Caco-2 (cell line): ENCODE measurements at places on chromosomes 1 and 21.
A peak's percentile ranks its signal among the peaks of the same experiment; 100 is the strongest.

- no peak for DNase-seq
Observed at GRCh38 chr21:37525810-37526209, 159.2 kb downstream of the DYRK1A start.

DNA sequence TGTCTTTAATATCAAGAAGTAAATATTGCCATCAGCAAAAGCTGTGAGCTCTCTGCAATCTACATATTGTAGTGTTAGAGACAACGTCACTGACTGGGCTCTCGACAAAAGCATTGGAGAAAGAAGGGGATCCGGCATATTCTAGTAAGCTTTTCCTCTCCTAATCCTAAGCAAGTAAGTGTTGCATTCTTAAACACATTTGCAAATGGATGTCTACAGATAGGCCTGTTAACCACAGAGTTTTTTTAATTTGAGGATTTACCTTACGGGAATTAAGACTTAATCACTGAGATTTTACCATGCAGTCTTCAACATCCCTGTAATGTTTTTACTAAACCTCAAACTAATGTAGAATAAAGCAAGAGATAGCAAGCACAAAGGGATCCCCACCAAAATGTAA, 426.5 kb upstream of the CAMK1G start:
- DNase-seq, result no peak

GRCh38 chr1:221394011-221394544, 347.8 kb downstream of the DUSP10 start:
- DNase-seq, result no peak

- no peak for DNase-seq
Observed at GRCh38 chr1:217403026-217403720, 227.7 kb downstream of the GPATCH2 start.

DNA sequence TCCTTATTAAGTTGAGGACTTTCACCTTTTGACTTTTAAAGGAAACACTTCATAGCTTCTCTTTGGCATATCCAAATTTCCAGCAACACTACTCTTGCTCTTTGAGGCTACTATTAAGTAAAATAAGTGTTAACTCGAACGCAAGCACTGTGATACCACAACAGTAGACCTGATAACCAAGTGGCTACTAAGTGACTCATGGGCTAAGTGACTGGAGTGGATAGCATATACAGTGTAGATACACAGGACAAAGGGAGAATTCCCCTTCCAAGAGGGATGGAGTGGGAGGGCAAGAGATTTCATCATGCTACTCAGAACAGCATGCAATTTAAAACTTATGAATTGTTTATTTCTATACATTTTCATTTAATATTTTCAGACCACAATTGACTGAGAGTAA, 9.8 kb upstream of the KCNA3 start:
- no peak for DNase-seq

GRCh38 chr1:66494482-66494881, 39.5 kb upstream of the SGIP1 start:
- DNase-seq, result no peak

DNA sequence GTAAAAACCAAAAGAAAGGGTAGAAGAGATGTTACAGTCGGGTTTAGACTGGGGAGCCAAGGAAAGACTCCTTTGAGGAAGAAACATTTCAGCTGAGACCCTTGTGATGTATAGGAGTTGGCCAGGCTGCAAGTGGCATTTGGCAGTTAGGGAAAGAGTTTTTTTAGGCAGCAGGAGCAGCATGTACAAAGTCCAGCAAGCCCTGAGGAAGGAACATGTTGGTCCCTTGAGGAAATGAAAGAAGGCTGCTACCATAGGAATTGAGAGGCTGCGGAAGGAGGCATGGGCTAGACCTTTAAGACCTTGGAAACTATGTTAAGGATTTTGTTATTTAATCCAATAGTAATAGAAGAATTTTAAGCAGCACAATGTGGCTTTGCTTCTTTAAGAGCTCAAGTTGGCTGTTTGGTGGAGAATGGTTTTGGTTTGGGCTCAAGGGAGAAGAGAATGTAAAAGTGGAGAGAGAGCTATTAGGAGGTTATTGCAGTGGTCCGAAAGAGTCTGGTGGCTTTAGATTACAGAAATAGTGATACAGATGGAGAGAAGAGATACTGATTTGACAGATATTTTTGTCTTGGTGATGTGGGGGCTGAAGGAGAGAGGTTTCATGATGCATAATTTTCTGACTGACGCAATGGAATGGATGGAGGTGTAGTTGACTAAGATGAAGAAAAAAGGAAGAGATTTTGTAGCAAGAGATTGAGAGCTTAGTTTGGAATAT, 26.6 kb downstream of the SMAP2 start:
- no peak for DNase-seq

DNA sequence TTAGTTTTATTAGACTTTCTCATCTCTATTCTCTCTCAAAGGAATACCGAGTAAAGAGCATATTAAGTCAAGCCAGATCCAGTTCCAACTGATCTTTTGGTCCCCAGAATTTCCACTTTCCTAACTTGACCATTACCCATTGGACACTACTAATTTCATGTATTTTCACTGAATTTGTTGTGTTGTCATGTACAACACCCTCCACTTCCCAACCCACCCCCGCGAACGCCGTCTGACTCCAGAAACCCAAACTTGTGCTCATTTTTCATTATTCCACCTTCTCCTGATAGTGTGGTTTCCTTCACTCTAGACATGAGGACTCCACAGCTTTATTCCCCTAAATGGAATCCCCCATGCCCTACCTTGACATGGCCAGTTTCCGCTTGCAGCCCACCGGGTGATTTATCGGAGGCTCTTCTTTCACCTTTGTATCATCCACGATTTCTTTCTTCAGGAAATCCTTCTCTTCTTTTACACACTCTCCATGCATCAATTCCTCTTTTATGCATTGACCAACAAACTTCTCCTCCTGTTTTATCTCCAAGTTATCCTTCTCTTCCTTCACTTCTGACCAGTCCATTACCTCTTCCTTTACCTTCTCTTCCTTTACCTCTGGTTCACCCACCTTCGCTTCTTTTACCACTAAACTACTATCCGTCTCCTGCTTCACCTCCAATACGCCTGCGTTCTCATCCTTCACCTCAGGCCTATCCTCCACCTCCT, 805 bp downstream of the ZNHIT6 start:
- no peak for DNase-seq

DNA sequence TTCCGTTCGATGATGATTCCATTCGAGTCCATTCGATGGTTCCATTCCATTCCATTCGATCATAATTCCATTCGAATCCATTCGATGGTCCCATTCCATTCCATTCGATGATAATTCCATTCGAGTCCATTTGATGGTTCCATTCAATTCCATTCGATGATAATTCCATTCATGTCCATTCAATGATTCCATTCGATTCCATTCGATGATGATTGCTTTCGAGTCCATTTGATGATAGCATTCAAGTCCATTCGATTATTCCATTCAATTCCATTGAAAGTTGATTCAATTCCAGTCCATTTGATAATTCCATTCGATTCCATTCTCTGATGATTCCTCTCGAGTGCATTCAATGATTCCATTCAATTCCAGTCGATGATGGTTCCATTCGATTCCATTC, 3895.3 kb downstream of the SRGAP2C start:
- DNase-seq, result no peak

DNA sequence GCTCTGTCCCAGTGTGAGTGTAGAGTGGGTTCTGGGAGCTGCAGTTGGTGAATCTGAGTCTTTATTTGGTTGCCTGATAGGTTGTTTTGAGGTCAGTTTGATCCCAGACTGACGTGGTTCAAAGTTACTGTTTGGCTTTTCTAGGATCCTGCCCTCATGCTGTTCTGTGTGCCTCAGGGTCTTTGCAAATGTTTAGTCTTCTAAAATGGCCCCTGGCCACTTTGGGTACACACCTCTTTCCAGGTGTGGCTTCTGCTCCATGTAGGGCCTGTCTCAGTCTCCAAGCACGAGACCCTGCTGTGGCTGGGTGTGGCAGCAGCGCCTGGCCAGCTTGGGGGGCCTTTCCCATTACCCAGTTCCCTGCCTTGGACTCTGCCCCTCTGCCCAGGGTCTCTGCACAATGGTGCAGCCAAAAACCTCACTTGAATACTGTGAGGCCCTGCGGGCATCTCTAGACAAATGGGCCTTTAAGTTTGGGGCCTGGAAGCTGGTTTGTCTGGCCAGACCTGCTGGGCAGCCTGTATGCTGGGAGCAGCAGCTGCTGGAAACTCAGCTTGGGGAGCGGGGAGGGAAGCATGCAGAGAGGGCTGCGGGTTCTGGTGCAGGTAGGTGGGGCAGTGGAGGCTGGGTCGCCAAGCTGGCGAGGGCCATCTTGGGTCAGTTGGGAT, 5.6 kb downstream of the PTPRF start:
- DNase-seq, result peak; percentile 61

GRCh38 chr21:36861595-36862323, 104.7 kb downstream of the HLCS start:
- no peak for DNase-seq

- DNase-seq, result no peak
Observed at GRCh38 chr1:92876351-92876750, 44.5 kb downstream of the RPL5 start.

DNA sequence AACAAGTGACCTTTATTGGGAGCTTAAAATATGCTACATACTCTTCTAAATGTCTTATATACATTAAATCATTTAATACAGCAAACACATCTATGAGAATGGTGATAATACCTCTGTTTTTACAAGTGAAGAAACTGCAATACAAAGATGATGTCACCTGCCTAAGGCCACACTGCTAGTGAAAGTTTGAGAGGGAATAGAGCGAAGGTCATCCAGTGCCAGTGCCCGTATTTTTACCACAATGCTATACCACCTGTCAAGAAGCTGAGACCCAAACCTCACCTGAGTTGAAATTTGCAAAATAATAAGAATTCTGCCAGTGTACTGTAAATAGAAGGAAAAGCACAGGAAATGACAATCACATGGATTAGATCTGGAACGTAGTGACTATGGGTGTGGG, 200.4 kb upstream of the TMPRSS15 start:
- no peak for DNase-seq

GRCh38 chr1:247184254-247184653, 12.4 kb upstream of the ZNF124 start:
- no peak for DNase-seq

- DNase-seq, result no peak
Observed at GRCh38 chr1:112549590-112549989, 40.8 kb downstream of the WNT2B start.
